Progenitor cell of endocrine pancreas (in vitro differentiated cells): ENCODE measurements at places on chromosomes 7 and 10. TPM values are rescaled to one million over a fixed set of nuclear protein-coding genes. Genes with fewer than 3 reads are reported as not detected.
A peak's percentile ranks its signal among the peaks of the same experiment; 100 is the strongest.

The HOXA6 gene
- 0.38 TPM in 1 of 2 replicates, not detected in the other for total RNA-seq

DNA sequence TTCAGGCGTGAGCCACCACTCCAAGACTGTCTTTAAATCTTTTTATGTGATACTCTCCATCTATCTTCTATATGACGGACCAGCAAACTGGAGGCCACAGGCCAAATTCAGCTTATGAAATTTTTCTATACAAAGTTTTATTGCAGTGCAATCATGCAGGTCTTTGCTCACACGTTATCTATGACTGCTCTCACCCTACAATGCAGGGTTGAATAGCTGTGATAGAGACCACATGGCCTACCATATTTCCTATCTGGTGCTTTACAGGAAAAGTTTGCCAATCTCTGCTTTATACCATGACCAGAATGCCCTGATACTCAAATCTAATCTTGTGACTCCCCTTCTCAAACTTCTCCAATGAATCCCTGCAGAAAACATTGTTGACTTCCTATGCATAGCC is 89.5 kb upstream of the ACBD5 start:
- no peaks in the 10 kb centered on the region for H3K27me3 ChIP-seq
- H3K27ac ChIP-seq = no peak overlapping the region
- DNase-seq = no peak
- no peaks in the 10 kb centered on the region for H3K36me3 ChIP-seq

The TAS2R5 gene
- 5.0 and 6.4 TPM in 2 replicates for total RNA-seq

DNA sequence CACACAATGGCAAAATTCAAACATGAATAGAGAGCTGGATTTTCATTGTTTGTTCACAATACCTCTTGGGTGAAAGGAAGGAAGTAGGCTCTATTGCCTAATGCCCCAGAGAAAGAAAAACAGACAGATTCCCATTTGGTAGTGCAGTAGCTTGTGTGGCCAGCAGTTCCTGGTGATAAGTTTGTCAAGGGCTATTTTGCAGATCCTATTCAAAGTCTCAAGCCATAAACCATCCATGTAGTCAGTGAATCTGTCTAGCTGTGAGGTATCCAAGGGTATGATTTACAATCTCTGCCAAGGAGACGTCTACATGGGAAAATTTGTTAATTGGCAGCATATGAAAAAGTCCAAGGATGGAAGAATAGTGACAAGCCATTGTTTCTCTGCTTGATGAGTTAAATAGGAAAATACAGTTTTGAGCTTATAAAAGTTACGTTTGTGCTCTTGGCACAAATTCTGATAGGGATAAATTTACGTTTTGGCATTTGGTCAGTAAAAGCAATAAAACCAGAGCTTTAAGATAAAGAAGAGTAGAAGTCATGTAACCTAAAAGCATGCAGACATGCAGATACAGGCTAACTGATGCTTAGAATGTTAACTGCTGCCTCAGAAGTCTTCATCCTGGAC is 269.1 kb downstream of the GATA3 start:
- H3K4me3 ChIP-seq = no peak overlapping the region
- H3K27ac ChIP-seq = no peak overlapping the region
- H3K27me3 ChIP-seq = peaks cover 79% of the 10 kb centered on the region
- H3K36me3 ChIP-seq = no peaks in the 10 kb centered on the region
- H3K4me1 ChIP-seq = peaks cover 16% of the 10 kb centered on the region

- no peaks in the 10 kb centered on the region for H3K27me3 ChIP-seq
- H3K4me1 ChIP-seq = peaks cover 12% of the 10 kb centered on the region
- peak overlapping the region; percentile 89 for H3K4me3 ChIP-seq
- H3K27ac ChIP-seq = peak overlapping the region; percentile 97
- DNase-seq = no peak
- H3K36me3 ChIP-seq = peaks cover 2% of the 10 kb centered on the region
Observed at GRCh38 chr7:5422396-5423305, 983 bp downstream of the TNRC18 start.

The GPRIN2 gene
- 14.0 and 19.8 TPM in 2 replicates for total RNA-seq

The PLEKHS1 gene
- not detected in 2 replicates for total RNA-seq

GRCh38 chr10:12349629-12350166 is 351 bp downstream of the CAMK1D start:
- no peaks in the 10 kb centered on the region for H3K36me3 ChIP-seq
- H3K27ac ChIP-seq = peak overlapping the region; percentile 89
- peaks cover 19% of the 10 kb centered on the region for H3K4me1 ChIP-seq
- peak overlapping the region; percentile 91 for H3K4me3 ChIP-seq
- H3K27me3 ChIP-seq = peaks cover 59% of the 10 kb centered on the region
- DNase-seq = no peak

- no peak overlapping the region for H3K4me3 ChIP-seq
- peaks cover 9% of the 10 kb centered on the region for H3K4me1 ChIP-seq
- H3K27ac ChIP-seq = no peak overlapping the region
- H3K27me3 ChIP-seq = peaks cover 60% of the 10 kb centered on the region
- H3K36me3 ChIP-seq = no peaks in the 10 kb centered on the region
Observed at GRCh38 chr7:131943646-131944045, 387.2 kb upstream of the PODXL start.

DNA sequence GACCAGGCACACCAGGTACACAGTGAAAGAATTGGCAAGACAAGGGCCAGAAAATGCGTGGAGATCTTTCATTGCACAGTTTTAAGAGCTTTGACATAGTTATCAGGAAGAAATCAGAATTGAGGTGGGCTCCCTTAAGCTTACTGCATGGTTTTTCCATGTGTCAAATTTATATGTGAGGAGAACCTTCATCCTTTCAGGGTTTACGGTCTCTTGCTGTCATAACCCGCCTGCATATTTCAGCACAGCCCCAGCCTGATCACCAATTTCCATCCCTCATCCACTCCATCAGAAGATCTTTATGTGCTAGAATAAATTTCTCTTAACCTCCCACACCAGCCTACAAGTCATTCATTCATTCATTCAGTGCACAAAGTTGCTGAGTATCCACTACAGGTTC is 373.1 kb downstream of the KCNMA1 start:
- peaks cover 2% of the 10 kb centered on the region for H3K4me1 ChIP-seq
- H3K27ac ChIP-seq = no peak overlapping the region
- no peaks in the 10 kb centered on the region for H3K36me3 ChIP-seq
- H3K27me3 ChIP-seq = peaks cover 55% of the 10 kb centered on the region
- DNase-seq = no peak

The CYP26C1 gene
- total RNA-seq = 0.26 and 0.29 TPM in 2 replicates
